ENCODE measurements at places on chromosomes 16 and 17. TPM values are rescaled to one million over a fixed set of nuclear protein-coding genes. Genes with fewer than 3 reads are reported as not detected.

DNA sequence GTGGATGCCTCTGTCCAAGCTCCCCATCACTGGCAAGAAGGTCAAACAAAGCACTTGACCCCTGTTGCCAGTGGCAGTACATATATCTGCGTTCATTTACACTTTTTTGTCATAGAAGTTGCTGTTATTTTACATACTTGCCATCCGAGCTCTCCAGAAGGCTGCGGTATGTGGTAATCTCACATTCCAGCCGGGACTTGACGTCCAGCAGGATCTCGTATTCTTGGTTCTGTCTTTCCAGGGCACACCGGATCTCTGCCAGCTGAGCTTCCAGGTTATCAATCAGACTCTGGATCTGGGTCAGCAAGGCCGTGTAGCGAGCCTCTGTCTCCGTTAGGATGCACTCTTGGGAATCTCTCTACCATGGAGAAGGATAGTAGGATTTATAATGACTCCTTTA, 6.6 kb downstream of the KRT39 start:
- DNase-seq, result no peak

- no peak for DNase-seq
These were observed 716.6 kb upstream of the CDH8 start for GRCh38 chr16:62752854-62753253.

DNA sequence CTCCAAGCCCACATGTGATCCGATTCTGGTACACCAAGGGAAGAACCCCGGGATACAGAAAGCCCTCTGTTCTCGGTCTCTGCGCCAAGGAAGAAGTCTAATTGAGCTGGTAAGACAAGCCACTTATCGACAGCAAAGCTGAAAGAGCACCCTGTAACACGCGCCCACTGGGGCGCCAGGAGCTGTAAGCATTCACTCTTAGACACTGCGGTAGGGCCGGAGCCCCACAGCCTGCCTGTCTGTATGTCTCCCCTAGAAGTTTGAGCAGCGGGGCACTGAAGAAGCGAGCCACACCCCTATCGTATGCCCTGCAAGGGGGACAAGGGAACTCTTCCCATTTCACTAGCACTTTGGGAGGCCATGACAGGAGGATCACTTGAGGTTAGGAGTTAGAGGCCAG, 27.0 kb upstream of the MEIOC start:
- no peak for DNase-seq

DNA sequence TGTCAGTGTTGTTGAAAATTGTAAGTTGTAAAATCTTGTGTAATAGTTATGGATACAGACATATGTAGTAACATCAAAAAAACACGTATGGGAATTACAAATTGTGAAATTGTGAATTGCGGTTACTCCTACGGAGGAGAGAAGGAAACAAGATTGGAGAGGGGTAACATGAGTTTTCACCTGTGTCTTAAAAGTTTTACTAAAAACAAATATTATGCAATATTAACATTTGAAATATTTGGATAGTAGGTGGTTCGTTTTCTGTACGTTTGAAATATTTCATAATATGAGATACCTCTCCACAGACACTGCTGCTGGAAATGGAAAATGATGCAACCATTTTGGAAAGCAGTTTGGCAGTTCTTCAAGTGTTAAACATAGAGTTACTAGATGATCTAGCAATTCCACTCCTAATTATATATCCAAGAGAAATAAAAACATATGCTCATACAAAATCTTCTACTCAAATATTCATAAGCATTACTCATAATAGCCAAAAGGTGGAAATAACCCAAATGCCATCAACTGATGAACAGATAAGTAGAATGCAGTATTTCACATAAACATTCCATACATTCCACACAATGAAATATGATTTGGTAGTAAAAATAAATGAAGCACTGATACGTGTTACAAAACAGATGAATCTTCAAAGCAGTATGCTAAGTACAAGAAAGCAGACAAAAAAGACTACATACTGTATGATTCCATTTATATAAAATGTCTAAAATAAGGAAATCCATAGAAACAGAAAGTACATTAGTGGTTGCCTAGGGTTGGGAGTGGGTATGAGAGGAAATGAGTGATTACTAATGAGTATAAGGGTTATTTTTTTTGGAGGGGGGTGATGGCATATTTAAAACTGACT, 40.7 kb upstream of the ABCA10 start:
- no peak for DNase-seq

CIITA gene
- 3.4 TPM for total RNA-seq

DNA sequence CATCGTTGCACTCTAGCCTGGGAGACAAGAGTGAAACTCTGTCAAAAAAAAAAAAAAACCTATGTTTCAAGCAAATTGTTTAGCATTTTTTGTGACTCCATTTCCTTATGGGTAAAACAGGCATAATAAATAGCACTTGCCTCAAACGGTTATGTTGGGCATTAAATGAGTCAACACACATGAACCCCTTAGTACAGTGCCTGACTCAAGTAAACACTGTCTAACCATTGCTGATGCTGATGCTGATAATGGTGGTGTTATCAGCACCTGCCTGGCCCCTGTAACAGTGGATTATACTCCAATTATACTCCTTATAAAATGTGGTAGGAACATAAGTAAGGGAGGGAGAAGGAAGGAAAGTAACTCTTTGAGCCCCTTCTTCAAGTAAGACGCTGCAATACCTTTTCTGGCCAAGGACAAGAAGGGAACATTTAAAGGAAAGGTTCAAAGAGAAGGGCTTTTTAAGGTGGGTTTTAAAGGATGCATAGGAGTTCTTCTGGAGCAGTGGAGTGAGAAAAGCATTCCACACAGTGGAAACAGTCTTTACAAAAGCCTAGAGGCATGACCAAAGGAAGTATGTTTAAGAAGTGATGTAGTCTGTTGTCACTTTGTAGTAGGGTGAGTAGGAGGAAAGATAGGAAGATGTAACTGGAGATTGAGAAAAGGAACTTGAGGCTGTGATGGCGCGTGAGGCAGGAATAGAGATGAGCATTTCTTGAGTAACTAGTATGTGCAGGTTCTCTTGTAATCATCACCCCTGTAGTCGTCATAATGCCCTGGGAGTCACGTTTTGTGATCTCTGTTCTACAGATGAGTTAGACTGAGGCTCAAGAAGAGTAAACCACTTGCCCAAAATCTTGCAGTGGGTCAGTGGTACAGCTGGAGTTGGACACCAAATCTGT, 4.3 kb downstream of the SCNN1B start:
- DNase-seq, result no peak

DNA sequence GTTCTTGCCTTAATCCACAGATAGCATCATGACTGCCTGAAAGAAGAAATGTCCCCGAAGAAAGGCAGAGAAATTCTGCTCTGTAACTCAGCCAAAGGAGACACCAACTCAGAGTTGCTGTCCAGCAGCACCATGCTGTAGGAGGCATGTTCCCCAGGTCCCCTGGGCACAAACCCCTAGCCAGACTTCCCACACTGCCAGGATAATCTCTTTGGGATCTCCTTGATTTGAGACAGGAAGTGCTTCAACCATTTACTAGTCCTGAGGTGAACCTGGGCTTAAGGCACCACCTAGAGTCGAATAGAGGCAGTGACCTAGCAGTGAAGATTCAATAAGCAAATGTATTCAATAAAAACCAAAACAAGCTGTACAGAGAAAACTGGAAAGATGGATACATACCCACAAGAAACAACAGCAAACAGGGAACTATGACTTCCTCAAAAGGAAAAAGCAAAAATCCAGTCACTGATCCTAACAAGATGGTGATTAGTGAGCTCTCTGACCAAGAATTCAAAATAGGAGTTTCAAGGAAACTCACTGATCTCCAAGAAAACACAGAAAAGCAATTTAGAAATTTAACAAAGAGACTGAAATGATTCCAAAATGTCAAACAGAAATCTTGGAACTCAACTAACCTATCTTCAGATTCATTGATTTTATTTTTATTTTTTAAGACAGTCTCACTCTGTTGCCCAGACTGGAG, 5.7 kb downstream of the OR4D2 start:
- no peak for DNase-seq

GRCh38 chr16:27305839-27306442, 7.8 kb upstream of the IL4R start:
- no peak for DNase-seq

DNA sequence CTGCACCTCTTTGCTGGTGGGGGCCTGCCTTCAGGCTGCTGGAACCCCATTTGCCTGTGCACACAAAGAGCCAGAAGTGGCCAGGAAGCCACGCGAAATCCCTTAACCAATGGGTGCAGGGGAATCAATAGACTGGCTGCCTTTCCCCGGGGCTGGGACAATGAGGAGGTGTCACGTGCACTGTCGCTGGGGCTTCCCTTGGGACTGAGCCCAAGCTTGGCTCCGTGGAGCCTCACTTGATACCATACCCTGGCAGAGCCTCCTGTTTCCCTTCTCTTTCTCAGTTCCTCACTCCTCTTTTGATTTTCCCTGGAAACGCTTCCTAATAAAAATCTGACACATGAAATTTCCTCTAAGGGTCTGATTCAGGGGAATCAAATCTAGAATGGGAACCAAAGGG, 38.8 kb upstream of the C16orf82 start:
- no peak for DNase-seq

KRTAP1-3 gene
- total RNA-seq, result 0.39 TPM

DNA sequence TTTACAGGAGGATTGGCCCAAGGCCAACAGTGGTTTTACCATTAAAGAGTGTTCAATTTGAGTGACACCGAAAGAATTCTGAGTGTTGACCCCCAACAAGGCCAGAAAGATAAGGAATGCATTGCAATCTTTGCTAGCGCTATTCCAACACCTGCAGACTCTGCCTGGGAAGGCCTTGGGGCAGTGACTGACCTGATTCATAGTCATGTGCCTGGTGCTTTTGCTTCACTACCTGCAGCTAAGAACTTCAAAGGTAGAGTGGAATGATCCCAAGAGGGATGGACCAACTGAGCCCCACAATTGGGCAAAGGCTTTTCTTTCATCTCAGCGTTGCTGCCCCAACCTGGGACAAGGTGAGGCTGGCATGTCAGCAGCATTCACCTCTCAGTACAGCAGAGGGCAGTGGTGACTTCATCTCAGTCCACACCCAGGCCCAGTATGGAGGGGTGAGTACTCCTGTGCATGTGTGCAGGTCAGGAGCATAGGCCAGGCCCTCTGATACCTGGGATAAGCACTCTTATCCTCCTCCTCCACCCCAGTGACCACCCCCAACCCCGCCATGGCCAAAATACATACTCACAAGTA, 149.6 kb upstream of the GNAO1 start:
- no peak for DNase-seq

DNA sequence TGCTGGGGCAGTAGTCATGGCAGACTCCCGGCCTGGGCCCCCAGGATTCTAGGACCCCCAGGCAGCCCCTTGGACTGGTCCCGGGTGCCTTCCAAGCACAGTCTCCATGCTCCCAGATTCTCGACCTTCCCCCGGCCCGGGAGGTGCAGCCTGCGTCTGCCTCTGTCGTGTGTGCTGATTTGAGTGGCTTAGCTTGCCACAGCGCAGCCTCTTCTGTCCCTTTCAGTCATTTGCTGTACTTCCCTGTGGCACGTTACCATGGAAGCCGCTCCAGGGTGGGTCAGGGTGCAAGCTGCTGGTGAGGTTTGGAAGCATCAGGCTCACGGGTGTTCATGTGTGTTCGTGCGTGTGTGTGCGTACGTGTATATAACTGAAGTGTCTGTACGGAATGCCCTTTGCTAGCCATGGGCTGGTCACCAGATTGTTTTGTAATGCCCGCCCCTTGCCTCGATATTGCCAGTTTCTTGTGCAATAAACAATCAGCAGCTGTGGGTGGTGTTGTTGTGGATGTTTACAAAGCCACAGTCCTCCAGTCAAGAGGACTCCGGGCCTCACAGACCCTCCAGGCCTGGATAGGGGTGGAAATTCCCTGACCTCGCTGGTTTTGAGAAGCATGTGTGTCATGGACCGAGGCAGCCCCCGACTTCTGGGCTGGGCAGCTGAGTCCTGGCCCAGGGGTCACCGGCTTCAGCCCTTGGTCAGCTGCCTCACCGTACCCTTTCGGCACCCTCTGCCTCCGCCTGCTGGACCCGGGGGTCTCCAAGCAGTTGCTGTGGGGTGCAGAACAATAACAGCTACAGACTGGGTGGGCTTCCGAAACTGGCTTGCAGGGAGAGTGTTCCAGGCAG, 9.7 kb upstream of the CLEC18A start:
- DNase-seq, result no peak

GRCh38 chr17:74715144-74715543, 2.4 kb upstream of the CD300LF start:
- DNase-seq, result no peak

DNA sequence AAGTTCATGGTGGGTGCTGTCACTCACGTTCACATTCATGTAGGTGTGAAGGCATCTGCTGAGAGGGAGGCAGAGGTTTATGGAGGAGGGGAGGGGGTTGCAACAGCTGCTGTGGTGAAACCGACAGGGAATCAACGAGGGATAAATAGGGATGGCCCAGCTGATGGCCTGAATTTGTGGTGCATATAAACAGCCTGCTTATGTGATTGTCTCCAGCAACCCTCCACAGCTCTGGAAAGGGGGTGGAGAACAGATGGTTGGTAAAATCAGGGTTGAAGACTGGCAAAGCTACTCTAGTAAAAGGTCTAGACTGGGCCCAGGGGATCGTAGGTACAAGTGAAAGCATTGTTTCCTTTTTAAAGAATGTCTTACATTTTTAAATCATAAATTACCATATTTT, 53.7 kb downstream of the IQCK start:
- DNase-seq, result no peak

CNTNAP4 gene
- not detected for total RNA-seq
